Progenitor cell of endocrine pancreas (in vitro differentiated cells): ENCODE measurements at places on chromosomes 3 and 15.

DNA sequence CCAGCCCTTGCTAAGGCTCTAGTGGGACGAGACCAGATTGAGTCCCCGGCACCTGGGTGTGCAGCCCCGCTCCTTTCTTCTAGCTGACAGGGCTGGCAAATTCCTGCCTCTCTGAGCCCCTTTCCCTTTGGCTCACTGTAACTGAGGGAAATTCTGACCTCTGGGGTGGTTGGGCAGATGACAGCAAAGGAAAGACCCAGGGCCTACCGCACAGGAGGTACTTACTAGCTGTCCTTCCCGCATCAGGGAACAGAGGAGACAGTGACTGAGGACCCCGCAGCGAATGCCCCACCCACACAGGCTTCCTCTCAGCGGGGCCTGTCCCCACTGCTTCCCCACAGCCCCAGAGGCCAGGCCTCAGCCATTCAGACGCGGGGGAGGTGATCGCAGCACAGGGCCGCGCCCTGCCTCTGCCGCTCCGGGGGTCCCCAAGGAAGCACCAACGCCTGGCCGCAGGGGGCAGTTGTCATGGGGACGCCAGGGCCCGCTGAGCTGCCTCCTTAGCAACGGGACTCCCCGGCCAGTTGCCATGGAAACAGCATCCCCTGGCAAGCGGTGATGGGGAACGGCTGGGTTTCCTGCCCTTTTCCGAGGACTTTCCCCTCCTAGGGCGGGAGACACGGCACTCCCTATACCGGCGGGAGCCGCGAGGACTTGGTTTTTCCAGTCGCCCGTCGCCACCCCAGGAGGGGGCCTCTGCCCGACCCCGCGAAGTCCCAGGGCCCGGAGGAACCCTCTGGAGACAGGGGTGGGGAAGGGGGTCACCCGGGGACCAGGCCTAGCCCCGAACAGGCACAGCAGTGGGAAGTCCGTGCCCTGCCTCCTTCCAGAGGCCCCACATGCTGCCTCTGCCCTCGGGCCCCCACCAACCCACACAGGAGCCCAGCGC, 50.1 kb downstream of the HCN4 start:
- DNase-seq = no peak

DNA sequence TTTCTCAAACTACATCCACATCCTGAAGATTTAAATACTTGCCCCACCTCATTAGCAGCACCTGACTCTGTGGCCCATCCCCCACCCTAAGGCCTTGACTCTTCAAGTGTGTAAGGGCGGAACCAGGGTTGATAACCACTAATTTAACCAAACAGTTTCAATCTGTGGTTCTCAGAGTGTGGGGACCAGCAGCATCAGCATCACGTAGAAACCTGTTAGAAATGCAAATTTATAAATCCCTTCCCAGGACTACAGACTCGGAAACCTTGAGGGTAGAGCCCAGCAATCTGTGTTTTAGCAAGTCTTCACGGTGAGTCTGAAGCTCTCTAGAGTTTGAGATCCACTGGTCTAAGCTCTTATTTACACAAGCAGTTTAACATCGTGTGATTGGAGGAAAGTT, 12.4 kb downstream of the GNB4 start:
- no peak for DNase-seq

DNA sequence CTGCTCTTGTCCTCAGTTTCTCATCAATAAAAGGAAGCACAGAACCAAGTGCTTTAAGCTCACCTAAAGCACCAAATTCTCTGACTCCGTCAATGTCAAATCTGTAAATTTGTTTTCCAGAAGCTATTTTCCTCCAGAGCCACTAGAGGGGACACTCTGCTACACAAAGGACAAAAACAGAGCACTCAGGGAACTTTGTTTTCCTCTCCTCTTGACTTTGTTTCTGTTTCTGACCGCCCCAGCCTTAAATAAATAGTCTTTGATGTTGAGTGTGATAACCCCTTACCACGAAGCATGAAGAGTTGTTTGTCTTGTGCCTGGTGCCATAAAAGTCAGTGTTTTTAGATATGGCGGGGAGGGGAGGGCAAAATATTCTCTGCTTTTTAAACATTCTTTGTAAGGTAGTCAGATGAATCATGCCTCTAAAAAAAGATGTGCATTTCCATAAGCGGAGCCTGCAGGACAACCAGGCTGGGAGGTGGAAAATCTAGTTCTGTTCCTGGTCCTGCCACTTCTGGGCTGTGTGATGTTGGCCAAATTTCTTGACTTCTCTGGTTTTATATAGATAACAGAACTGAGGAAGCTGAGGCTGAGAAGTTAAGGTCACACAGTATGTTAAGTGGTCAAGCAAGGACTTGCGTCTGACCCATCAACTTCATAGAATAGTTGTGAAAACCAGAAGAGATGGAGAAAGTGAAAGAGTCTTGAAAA, 7.3 kb upstream of the ZBTB38 start:
- DNase-seq = no peak

DNA sequence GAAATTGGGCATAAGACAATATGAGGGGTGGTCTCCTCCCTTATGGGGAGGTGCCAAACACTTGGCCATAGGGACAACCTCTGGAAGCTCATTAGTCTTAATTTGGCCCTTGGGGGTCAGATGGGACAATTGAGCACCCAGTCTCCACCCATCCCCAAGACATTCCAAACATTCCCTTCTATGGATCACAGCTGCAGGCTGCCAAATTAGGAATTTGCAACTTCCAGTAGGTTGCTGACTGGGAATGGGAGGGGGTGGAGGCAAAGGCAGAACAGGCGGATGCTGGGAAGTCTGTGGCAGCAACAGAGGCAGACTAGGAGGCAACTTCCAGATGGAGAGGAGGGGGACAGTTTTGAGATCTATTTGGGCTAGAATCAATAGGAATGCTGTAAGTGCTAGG, 1.4 kb upstream of the PDHB start:
- no peak for DNase-seq

DNA sequence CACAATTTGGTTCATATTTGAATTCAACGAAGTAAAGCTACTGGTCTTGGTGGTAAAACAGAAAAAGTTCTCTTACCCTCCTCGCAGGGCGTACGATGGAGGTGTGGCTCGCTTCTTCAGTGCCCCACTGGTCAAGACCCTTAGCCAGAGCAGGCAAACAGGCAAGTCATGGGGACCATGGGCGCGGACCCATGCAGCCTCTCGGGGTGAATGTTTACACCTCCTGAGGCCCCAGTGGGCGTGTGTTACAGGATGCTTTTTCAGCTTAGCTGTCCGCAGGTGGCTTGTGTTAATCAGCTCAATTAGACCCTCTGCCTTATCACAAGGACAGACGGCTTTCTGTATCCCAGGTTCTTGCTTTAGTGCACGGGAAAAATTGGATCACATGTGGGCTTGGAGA, 991.8 kb downstream of the GBE1 start:
- DNase-seq = no peak

- no peak for DNase-seq
These were observed 67.4 kb upstream of the TAMM41 start for GRCh38 chr3:11914041-11914440.
